Tibial nerve (tissue), 4 donors: ENCODE measurements at places on chromosomes 6 and 20. TPM values are rescaled to one million over a fixed set of nuclear protein-coding genes. Genes with fewer than 3 reads are reported as not detected.

NINL gene
- 11.4 TPM for total RNA-seq

TULP4 gene
- total RNA-seq: 98.6 TPM

RIMS1 gene
- total RNA-seq: 1.3 TPM

WASF1 gene
- total RNA-seq: 8.8 TPM

OR14J1 gene
- not detected for total RNA-seq

RGS17 gene
- not detected for total RNA-seq

IRF4 gene
- total RNA-seq: 0.22 TPM

TCF15 gene
- total RNA-seq: not detected

SYCP2 gene
- total RNA-seq: 3.1 TPM

BPI gene
- not detected for total RNA-seq
